Muscle of leg (tissue), 16 donors: ENCODE measurements at places on chromosomes 11 and 22. TPM values are rescaled to one million over a fixed set of nuclear protein-coding genes. Genes with fewer than 3 reads are reported as not detected.

DNA sequence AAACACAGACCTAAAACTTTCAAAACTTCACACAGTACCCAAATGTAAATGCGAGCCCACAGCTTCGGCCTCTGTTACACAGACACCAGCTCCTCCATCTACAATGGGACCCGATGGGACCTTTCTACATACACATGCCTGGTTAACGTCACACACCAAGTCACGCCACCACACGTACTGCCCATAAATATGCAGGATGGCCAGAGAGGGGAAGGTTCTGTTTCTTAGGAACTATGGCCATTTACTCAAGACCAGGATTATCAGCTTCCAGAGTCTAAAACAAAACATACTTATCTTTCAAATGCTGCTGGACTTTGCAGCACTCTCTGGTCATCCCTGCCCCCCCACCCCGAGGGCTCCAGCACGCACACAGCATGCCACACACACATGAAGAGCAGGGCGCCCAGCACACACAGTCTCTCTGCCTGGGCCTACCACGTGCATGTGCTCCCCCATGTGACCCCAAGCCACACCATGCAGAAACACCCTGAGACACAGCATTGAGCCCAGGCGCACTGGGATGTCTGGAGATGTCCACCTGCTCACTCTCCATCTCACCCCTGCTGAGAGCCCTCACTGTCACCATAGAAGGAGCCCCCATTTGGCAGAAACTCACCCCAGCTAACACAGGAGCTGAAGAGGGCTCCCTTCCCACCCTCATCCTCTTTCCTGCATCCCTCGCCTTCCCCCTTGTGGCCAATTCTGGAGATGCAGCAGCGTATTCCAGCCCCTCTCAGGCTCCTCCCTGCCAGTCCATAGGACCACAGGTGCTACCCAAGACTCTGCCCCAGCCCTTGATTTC is 61.8 kb downstream of the SLC22A12 start:
- no peak overlapping the region for H3K27ac ChIP-seq
- H3K4me1 ChIP-seq = peaks cover 29% of the 10 kb centered on the region
- no peaks in the 10 kb centered on the region for H3K36me3 ChIP-seq
- no peak overlapping the region for H3K4me3 ChIP-seq
- H3K27me3 ChIP-seq = peaks cover 4% of the 10 kb centered on the region
- DNase-seq = peak; percentile 85

- peaks cover 95% of the 10 kb centered on the region for H3K4me1 ChIP-seq
- H3K27ac ChIP-seq = peak overlapping the region; percentile 13
- no peak overlapping the region for H3K4me3 ChIP-seq
- peaks cover 54% of the 10 kb centered on the region for H3K36me3 ChIP-seq
- DNase-seq = no peak
Observed at GRCh38 chr11:67273260-67273990, 7.2 kb downstream of the GRK2 start.

DNA sequence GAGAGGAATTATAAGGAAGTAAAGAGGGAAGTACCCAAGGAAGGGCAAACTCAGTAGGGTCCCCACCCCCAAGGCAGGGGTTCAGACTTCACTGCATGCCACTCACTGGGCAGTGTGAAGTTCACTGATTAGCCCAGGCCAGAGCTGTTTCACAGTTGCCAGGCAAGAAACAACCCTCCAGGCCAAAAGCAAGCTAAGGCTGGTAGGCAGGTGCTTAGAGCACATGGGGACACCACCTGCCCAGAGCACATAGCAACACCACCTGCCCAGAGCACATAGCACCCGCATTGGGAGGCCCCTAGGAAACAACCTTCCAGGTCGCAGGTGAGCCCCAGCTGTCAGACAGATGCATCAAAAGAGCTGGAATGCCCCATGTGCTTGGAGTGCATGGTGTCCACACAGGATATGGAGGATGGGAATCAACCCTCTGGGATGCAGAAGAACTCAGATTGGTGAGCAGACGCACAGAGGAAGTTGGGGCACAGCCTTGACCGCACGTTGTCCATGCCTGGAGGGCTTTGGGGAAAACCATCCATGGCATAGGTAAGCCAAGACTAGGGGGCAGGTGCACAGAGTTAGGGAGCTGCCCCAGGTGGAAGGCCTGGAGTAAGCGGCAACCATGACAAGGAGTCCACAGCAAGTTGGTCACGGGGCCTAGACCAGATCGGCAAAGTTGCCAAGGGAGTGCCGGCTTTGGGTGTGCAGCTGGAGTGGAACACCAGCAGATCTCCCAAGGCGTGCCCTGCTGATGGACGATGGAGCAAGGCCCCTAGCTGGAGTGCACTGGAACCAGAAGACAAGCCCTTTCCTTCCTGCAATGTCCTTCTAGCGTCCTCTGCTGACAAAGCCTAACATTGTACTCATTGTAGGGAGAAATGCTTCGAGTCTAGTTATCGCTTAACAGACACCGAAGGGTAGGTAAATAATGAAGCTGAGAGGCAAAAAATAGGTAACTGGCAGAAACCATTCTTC is 7.8 kb upstream of the TMEM216 start:
- H3K4me3 ChIP-seq = no peak overlapping the region
- H3K27ac ChIP-seq = no peak overlapping the region
- DNase-seq = no peak
- H3K27me3 ChIP-seq = no peaks in the 10 kb centered on the region

DNA sequence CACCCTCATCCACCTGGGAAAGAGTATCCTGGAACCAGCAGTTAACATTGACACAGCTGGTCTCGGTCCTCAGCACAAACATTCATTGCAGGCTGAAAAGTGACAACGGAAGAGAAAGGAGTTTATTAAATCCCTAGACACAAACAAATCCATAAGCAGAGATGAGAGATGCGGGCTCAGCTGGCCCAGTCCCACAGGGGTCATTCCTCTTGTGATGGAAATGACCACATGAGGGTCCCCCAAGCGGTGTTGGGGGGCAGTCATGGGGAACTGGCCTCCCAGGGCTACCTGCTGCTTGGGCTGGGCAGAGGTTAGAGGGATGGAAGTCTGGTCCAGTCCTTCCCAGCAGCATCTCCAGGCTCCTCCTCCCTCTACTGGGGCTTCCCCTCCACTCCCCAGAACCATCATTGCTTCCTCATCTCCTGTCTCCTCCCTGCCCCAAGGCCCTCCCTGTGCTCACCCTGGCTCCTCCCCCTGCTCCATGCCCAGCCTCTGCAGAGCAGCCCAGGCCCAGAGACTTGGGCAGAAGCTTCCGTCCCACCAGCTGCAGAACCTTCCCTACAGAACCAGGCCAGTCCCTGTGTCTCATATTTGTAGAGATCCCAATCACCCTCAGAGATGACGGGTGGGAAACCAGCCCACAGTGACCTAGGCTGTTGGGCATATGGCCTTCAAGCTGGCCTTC is 5.4 kb upstream of the IGLL5 start:
- H3K4me1 ChIP-seq = peaks cover 12% of the 10 kb centered on the region
- H3K27ac ChIP-seq = no peak overlapping the region
- no peak overlapping the region for H3K4me3 ChIP-seq

DNA sequence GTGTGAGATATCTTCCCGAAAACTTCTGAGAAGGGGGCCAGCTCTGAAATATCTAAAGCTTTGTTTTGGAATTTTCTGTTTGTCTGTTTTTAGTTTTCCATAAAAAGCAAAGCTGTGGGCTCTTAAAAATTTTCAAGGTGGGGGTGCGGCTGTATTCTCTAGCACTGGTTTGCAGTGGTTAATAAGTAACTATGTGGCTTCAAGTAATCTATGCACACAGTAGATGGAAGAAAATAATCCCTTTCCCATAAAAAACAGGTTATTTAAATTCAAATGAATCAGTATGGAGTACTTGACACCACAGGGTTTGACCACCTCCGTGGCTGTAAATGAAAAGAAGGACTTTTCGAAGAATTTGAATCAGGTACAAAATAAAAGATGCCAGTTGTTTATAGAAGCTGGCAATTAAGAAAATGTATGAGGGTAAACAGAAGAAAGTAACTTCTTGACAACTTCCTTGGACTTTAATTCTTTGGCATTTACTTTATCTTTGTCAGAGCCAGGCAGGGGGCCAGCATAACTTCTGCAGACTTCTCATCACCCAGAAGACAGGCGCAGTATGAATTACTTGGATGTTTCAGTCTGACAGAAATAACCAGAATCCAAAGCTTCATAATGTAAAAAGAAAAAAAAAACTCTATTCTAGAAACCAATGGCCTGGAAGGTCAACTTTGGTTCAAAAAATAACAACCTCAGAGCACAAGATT is 981.0 kb downstream of the DLG2 start:
- no peaks in the 10 kb centered on the region for H3K4me1 ChIP-seq
- H3K27ac ChIP-seq = no peak overlapping the region
- no peak overlapping the region for H3K4me3 ChIP-seq
- no peak for DNase-seq

DNA sequence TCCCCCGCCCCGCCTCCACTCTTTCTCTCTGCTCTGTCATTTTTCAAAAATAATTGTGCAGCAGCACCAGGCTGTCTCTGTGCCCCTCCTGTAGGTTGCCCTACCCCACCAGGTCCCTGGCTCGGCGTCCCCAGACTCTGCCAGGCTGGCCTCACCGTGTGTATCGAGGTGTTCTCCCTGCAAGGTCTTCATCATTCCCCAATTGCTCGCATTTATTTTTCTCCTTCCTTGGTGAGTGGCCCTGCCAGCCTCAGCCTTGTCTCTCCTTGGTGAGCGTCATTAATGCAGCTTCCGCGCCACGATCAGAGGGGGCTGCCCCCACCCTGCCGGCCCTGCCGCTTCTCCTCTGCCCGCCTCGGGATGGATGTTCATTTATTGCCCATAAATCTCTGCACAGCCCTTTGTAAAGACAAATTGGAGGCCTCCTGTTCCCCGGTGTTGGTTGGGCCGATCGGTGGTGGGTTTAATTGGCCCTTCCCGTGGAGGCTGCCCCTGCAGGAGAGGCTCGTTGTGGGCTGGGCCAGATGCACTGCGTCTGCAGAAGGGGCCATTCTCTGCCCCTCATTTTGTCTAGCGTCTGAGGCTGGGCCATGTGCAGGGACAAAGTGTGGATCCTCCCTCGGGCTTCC is 33.2 kb downstream of the RTN4R start:
- no peaks in the 10 kb centered on the region for H3K27me3 ChIP-seq
- H3K36me3 ChIP-seq = no peaks in the 10 kb centered on the region
- H3K4me3 ChIP-seq = no peak overlapping the region
- H3K4me1 ChIP-seq = peaks cover 51% of the 10 kb centered on the region
- no peak overlapping the region for H3K27ac ChIP-seq

GRCh38 chr11:36155124-36155561 is 134.1 kb downstream of the COMMD9 start:
- no peaks in the 10 kb centered on the region for H3K27me3 ChIP-seq
- no peaks in the 10 kb centered on the region for H3K36me3 ChIP-seq
- DNase-seq = peak; percentile 76
- no peak overlapping the region for H3K4me3 ChIP-seq

DNA sequence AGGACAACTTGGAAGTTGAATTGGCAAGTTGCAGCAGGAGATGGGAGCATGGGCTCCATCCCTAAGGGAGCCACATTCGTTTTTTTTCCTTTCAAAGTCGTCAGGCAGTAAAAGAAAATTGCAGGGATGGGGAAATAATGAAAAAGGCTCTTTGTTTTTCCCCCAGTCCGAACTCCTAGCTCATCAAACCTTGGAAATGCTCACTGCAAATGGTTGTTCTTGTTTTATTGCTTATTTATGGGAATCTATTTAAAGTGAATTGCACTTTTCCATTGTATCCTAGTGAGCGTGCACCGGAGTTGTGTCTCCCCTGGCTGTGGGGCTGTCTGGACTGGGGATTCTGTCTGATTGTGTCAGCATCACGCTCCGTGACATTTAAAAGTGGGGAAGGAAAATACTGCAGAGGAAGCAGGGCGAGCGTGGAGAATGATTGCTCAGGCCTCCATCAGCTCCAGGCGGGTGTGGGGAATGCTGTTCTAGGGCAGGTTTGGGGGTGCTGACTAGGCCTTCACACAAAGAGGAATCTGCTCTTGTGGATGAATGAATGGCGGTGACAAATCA is 306.4 kb downstream of the KIRREL3 start:
- H3K36me3 ChIP-seq = no peaks in the 10 kb centered on the region
- no peak overlapping the region for H3K27ac ChIP-seq
- no peak for DNase-seq
- H3K4me1 ChIP-seq = peaks cover 6% of the 10 kb centered on the region

- no peak for DNase-seq
- H3K4me3 ChIP-seq = no peak overlapping the region
- no peaks in the 10 kb centered on the region for H3K36me3 ChIP-seq
- H3K4me1 ChIP-seq = no peaks in the 10 kb centered on the region
Observed at GRCh38 chr11:50075856-50076255, 43.2 kb downstream of the OR4C45 start.

GRCh38 chr22:43310311-43310710 is 32.9 kb downstream of the SCUBE1 start:
- H3K4me1 ChIP-seq = peaks cover 27% of the 10 kb centered on the region
- no peak overlapping the region for H3K27ac ChIP-seq
- peak; percentile 48 for DNase-seq
- peaks cover 18% of the 10 kb centered on the region for H3K27me3 ChIP-seq
- H3K36me3 ChIP-seq = no peaks in the 10 kb centered on the region

- H3K27me3 ChIP-seq = peaks cover 13% of the 10 kb centered on the region
- DNase-seq = no peak
- H3K4me3 ChIP-seq = no peak overlapping the region
- H3K36me3 ChIP-seq = no peaks in the 10 kb centered on the region
- H3K4me1 ChIP-seq = no peaks in the 10 kb centered on the region
Observed at GRCh38 chr11:119854521-119854920, 125.5 kb upstream of the NECTIN1 start.

- peaks cover 37% of the 10 kb centered on the region for H3K27me3 ChIP-seq
- H3K4me3 ChIP-seq = no peak overlapping the region
- no peak for DNase-seq
- H3K4me1 ChIP-seq = peaks cover 7% of the 10 kb centered on the region
- no peak overlapping the region for H3K27ac ChIP-seq
- no peaks in the 10 kb centered on the region for H3K36me3 ChIP-seq
Observed at GRCh38 chr22:32205974-32206773, 1.3 kb upstream of the RFPL2 start.

GRCh38 chr11:109490953-109491635 is 69.1 kb downstream of the C11orf87 start:
- no peak overlapping the region for H3K27ac ChIP-seq
- H3K4me1 ChIP-seq = no peaks in the 10 kb centered on the region
- no peak for DNase-seq
- H3K27me3 ChIP-seq = no peaks in the 10 kb centered on the region
- no peak overlapping the region for H3K4me3 ChIP-seq

The KRTAP5-8 gene
- total RNA-seq = not detected

The KRTAP5-2 gene
- not detected for total RNA-seq

The MS4A12 gene
- total RNA-seq = not detected

The OSBP2 gene
- 3.0 TPM for total RNA-seq
